ENCODE measurements at places on chromosomes 1 and 21. TPM values are rescaled to one million over a fixed set of nuclear protein-coding genes. Genes with fewer than 3 reads are reported as not detected.

Gene PADI2
- not detected for total RNA-seq

Gene HCRTR1
- total RNA-seq, result not detected

Gene F13B
- total RNA-seq, result 0.12 TPM

Gene TRIM46
- 0.43 TPM for total RNA-seq

Gene PM20D1
- not detected for total RNA-seq

Gene MROH7
- total RNA-seq, result not detected

Gene IGFN1
- total RNA-seq, result 3.3 TPM

Gene CDKN2C
- total RNA-seq, result 8.5 TPM

Gene KCNA3
- total RNA-seq, result not detected

Gene PWP2
- total RNA-seq, result 2.2 TPM

Gene CCDC27
- total RNA-seq, result not detected

Gene ODF2L
- 6.7 TPM for total RNA-seq

DNA sequence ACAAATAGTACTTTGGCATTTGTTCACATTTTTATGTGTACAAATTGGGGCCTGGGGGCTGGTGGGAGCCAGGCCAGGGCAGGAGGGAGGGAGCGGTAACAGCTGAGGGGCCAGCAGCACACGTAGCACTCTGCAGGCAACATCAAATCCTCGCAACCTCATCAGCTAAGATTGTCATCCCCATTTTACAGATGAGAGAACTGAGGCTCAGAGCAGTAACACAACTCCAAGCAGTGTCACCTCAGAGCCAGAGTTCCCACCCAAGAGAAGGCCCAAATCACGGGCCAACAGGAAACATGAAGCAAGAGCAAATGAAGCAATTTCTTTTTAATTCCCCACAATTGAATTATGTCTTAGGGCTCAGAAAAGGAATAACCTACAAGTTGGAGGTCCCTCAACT lies 14.1 kb downstream of the IFFO2 start:
- no peak for DNase-seq

- no peak for DNase-seq
Observed at GRCh38 chr1:245279346-245279745, 124.6 kb downstream of the KIF26B start.

DNA sequence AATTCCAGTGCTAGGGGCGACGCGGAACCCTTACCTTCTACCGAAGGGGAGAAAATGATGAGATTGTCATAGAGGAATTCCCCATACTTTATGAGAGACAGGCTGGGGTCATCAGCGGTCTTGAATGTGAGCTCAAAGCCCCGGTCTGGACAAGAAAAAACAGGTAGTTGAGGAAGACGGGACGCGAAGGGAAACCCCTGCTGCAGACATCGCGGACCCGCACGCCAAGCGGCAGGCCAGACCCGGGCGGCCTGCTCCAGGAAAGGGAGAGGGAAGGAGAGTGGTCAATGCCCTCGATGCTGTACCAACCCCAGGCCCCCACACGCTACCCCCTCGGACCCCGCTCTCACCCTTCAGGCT lies 342 bp downstream of the DDOST start:
- no peak for DNase-seq

- DNase-seq, result no peak
Observed at GRCh38 chr1:186905561-186905960, 76.8 kb downstream of the PLA2G4A start.

DNA sequence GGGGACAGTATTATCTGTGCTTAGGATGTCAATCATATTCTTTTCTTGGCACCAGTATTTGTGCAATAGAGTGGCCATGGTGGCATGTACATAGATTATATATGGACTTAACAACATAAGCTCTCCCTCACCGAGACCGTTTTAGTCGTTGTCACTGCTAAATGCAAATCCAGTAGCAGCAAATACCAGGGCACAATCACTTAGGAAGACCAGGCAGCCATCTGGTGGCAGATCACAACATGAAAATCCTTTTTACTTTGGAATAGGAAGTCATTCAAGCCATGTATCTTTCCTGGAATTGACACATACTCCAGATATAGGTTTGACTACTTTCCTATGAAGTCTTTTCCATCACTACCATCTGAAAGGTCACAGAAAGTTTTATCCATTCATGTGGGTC lies 53.2 kb upstream of the C1orf87 start:
- DNase-seq, result no peak

DNA sequence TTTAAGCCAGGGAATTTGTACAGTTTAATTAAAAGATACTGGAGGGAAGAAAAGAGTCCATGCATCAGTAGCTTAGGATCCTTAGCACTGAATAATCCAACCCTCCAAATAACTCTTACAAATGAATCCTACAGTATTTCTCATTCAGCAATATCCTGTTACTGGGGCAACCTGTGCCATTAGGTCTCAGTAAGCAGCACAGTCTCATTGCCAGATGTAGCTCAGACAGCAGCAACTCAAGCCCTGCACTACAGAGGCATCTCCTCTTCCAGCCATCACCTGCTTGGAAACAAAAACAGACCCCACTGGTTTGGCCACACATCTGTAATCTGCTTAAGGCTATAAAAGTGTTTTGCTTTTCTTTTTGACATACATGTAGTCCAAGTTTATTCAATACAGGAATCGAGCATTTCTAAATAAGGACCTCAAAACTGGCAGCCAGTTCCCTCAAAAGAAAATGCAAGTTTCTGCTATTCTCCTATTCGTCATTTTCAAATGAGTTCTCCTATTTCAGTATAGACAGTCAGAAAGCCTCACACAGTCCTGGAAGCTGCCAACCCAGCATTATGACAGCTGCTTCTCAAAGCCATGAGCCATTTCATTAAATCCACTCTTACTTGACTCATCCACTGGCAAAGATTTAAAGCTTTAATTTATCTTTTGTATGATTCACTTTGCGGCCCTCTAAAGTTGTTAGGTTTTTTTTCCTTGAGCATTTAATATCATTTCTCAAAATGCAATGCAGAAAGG lies 129.0 kb downstream of the APP start:
- no peak for DNase-seq

- peak; percentile 85 for DNase-seq
Observed at GRCh38 chr1:43008115-43009060, 49.7 kb upstream of the SLC2A1 start.

DNA sequence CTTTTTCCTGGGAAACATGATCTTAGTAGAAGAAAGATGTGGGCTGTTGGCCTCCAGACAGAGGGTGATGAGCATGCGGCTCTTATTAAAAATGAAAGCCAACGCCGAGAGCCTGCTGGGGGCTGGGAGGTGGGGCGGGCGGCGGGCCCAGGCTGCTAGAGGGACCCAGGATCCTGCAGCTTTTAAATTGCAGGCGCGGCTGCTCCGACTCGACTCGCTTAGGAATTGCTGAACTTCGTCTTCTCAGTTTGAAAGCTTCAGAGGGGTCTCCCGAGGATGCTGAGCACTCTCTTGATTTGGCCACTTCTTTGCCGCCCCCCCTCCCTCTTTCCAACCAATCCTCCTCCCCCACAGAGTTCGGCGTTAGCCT lies 1.2 kb downstream of the AGPAT3 start:
- no peak for DNase-seq

DNA sequence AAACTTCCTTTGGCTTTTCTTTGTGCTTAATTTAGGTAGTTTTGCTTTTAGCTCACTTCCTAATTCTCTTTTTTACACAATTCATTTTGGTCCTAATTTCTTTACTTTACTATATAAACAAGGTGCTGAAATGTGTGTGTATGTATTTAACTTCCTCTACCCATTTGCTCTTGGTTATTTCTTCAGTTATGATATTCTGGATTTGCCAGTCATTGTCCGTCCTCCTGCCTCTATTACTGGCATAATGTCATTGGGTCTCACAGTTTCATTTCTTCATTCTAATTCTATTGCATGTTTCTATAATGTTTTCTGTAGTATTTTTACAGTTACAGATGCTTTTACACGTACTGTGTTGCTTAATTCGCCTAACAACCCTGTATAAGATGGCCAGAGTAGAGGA lies 96.2 kb downstream of the ZMYM4 start:
- DNase-seq, result no peak

DNA sequence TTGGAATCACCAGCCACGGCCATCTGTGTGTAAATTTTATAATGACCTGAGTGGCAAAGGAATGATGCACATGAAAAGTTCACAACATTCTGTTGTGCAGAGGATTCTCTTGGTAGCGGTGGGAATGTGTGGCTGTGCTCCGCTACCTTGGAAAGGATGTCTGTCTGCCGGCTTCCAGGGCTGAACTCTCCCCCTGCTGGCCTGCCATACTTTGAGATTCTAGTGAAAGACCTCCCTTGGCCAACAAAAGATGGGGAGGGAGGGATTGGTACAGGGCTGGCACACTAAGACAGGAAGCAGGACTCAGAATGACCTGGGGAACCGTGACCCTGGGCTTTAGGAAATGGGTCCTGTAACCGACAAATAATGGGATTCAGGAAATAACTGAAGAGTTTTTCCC lies 194.5 kb upstream of the PLD5 start:
- DNase-seq, result no peak

GRCh38 chr1:41682845-41683625 lies 198.6 kb upstream of the EDN2 start:
- DNase-seq, result no peak

GRCh38 chr1:112410673-112411072 lies 14.7 kb downstream of the CTTNBP2NL start:
- DNase-seq, result no peak

DNA sequence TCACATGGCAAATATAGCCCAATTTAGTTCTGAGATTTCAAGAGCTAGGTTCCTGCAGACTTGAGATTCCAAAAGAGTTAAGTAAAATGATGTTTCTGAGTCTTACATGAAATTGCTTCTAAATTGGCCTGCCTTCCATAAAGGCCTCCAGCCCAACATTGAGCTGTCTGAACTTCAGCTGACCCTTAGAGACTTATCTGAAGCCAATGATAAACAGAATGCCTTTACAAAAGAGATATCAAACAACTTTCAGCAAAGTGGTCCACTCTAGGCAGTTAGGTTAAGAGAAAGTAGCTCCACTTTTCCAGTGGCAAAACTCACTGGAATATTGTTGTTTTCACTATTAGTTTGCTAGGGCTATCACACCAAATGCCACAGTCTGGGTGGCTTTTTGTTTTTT lies 6.3 kb upstream of the RC3H1 start:
- DNase-seq, result no peak

DNA sequence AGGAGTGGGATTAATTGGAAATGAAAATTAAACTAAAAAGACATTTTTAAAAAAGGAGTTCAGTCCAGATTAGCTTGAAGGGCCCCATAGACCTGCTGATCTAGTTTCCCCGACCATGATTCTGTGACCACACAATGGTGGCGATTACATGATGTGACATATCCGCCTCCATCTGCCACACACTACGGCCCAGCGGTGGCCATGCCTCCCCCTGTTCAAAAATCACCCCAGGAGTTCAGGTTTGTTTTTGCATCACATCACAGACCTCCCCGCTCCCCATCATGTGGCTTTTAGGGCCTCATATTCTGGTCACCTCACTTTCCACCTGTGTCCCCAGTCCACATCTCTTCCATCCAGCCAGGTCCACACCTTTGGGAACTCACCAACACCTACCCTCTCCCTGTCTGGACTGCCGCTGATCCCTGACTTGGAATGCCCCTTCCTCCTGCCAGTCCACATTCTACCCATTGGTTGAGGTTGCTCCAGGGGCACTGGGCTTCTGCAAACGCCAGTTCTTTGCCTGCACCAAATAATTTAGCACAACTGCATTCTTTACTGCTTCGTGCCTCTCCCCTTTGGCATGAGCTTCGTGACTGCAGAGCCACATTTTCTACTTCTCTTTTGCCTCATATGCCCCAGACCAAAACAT lies 38.9 kb downstream of the CD247 start:
- no peak for DNase-seq

DNA sequence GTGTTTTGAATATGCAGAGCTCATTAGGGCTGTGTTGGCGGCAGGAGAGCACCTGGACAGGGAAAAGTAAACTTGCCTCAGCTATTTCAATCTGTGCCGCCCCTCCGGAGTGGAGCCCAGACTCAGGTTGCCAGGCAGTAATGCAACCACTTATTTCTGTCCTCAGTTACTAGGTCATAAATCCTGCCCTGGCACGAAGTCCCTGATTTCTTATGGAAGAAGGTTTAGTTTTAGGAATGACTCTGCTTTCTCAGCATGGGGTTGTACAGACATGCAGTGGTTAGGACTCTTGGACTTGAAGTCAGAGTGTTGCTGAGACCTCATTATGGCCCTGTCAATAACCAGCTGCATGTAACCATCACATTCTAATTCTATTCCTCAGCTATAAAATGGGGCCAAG lies 98.3 kb upstream of the FGGY start:
- DNase-seq, result no peak

DNA sequence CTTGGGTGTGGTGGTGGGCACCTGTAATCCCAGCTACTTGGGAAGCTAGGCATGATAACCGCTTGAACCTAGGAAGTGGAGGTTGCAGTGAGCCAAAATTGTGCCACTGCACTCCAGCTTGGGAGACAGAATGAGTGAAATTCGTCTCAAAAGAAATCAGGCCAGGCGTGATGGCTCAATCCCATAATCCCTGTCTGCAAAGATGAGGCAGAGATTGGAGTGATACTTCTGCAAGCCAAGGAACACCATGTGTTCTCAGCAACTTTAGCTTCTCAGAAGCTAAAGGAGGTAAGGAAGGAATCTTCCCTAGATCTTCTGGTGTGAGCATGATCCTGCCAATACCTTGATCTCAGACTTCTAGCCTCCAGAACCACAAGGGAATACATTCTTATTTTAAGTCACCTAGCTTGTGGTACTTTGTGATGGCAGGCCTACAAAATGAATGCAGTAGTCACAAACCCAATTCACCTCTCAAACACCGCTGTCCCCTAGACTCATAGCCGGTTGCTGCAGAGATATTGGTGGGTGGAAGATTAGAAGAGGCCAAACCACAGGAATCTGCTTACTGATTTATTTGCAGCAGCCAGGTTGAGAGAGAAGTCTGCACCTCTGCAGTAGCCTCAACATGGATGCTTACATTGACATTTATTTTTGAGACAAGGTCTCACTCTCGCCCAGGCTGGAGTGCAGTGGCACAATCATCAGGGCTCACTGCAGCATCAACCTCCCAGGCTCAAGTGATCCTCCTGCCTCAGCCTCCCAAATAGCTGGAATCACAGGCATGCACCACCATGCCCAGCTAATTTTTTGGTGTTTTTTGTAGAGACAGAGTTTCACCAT lies 18.6 kb downstream of the L1TD1 start:
- DNase-seq, result no peak

DNA sequence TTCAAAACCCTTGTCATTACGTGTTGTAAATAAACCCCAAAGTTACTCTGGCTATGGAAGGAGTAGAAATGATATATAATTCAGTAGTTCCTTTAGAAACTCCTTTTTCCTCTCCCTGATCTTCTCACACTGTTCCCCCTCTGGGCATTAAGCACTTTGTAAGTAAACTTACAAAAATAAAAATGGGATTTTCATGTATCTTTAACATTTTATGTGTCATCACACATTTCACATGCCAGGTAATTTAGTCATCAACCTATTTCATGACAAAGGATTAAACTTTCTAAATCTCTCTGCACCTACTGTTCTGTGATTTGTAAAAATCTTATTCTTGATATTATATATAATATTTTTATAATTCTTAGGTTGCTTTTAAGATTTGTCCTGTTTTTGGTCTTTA lies 176.9 kb downstream of the NEK7 start:
- peak; percentile 43 for DNase-seq

- DNase-seq, result no peak
Observed at GRCh38 chr1:16018308-16018707, 465 bp upstream of the HSPB7 start.
